Prostate gland (tissue), 2 donors: ENCODE measurements at places on chromosomes 4 and X. TPM values are rescaled to one million over a fixed set of nuclear protein-coding genes. Genes with fewer than 3 reads are reported as not detected.

RPL10 gene
- 5,500 TPM for total RNA-seq

NXF2B gene
- total RNA-seq, result not detected

PAGE2B gene
- total RNA-seq, result not detected

PROM1 gene
- total RNA-seq, result 9.7 TPM

COX7B2 gene
- 5.8 TPM for total RNA-seq

TLR2 gene
- total RNA-seq, result 8.9 TPM

CXCL11 gene
- total RNA-seq, result 0.23 TPM

SPIN2A gene
- total RNA-seq, result 0.23 TPM

AMTN gene
- total RNA-seq, result 10.1 TPM

MAGEA10 gene
- 8.0 TPM for total RNA-seq

FAM9B gene
- 1.4 TPM for total RNA-seq

TMEM255A gene
- 0.62 TPM for total RNA-seq
